ENCODE measurements at places on chromosomes 1 and 21.

DNA sequence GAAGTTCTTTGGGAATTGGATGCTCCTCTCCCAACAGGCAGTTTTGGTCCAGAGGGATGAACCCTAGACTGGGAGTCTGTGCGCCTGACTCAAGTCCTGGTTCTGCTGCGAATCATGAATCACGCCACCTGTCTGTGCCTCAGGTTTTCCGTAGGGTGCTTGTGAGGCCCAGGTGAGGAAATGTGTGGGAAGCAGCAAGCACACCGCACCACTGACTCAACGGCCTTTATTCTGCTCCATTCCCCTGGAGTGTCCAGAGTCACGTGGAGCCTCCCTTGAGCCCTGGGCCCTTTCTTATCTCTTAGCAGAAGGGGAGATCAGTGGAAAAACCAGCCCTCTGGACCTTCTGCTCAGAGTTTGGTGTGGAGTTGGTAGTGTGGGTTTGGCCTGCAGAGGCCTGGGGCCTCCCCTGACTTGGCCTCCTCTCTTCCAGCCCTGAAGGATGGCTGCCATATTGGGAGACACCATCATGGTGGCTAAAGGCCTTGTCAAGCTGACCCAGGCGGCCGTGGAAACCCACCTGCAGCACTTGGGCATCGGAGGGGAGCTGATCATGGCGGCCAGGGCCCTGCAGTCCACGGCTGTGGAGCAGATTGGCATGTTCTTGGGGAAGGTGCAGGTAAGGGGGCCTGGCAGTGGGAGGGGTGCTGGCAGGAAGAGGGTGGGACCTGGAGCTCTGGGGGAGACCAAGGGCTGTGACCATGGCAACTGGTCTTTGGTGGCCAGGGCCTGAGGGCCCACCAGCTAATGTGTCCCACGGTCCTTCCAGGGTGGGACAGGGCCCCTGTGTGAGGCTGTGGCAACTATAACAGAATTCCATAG, 21.1 kb downstream of the COQ8A start:
- DNase-seq, result no peak

DNA sequence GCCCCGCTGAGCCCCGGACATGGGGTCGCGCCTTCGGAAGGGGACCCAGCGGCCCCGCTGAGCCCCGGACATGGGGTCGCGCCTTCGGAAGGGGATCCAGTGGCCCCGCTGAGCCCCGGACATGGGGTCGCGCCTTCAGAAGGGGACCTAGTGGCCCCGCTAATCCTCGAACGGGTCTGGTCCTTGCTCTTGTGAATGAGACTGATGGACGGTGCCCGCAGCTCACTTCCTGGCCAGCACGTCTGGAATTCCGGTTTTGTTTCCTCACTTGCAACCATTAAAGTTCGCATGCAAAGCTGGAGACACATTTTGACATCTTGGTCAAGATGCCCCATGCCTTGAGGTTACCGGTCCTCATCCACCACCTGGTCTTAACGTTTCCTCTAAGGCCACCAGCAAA, 5.6 kb downstream of the WRAP73 start:
- DNase-seq, result no peak

DNA sequence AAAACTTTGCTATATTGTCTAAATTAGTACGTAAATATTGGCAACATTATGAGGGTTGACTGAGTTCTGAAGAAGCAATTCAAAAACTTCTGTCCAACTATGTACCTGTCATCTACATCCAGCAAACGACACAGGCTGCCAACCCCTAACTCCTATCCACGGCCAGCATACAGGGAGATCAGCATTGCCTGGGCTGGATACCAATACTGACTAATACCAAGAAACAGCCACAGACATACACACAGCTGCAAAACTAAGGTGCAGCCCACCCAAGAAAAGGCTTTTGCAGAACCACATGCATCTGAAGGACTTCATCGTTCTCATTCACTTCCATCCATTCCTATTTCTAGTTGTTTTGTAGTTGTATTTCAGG, 2.0 kb downstream of the KIAA0319L start:
- DNase-seq, result no peak

GRCh38 chr1:61330018-61330417, 247.7 kb downstream of the NFIA start:
- no peak for DNase-seq

- no peak for DNase-seq
Measured at GRCh38 chr21:45020629-45021427, 53.6 kb upstream of the ADARB1 start.

DNA sequence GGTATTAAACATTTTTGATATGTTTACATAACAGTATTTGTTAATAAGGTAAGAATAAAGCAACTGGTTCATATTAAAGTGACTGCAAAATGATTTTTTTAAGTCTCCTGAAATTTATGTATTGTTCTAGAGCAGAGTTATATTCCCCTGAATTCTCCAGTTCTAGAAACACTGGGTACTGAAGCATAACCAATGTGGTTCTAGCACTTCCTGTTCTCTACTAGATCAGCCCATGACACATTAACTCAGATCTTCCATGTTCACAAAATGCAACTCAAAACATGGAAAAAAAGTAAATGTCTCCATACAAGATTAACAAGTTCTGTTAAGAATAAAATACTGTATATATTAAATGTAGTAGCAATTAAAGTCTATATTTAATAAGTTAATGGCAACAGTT, 3.9 kb downstream of the NEGR1 start:
- no peak for DNase-seq

DNA sequence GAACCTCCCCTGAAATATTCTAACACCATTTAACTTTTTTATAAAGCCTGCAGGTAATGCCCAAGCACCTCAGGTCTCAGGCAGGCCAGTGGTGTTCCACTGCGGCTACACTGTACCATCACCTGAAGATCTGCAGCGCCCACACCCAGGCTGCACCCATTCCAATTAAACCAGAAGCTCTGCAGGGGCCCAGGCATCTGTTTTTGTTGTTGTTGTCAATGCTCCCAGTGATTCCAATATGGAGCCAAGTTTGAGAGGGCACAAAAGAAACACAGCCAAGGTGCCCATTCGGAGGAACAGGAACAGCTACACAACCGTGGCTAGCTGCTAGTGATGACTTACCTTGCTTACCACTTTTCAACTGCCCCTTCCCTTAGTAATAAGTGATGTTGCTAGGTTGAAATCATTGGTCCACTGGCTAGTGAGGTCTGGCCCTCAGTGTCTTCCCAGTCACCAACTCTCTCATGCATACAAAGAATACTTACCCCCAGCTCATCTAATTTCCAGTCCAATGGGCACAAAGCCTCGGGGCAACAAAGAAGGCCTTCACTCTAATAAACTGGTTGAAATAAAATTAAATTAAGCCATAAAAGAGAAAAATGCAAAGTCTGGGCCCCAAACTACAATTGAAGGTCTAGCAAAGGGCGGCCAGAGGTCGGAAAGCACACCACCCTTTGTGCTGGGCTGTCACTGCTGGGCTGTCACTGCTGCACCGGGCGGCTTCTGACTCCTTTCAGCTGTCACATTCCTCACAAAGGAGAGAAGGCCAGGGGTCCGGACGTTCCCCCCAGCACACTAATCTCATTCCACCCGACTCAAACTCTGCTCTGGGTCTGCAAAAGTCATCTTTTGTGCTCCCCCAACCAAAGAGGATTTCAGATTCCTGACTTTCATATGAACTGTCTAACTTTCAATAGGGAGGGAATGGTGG, 34.9 kb downstream of the SIPA1L2 start:
- DNase-seq, result no peak

GRCh38 chr1:100122177-100122576, 10.6 kb downstream of the SASS6 start:
- no peak for DNase-seq

- no peak for DNase-seq
Measured at GRCh38 chr1:171622152-171622462, at the start of gene MYOCOS. Gene MYOCOS, plus strand, starts transcription at chr1:171622243. Its CDS starts 1,641 bp downstream, at chr1:171623884.

- DNase-seq, result no peak
Measured at GRCh38 chr1:74775735-74776134, 42.8 kb downstream of the TYW3 start.

DNA sequence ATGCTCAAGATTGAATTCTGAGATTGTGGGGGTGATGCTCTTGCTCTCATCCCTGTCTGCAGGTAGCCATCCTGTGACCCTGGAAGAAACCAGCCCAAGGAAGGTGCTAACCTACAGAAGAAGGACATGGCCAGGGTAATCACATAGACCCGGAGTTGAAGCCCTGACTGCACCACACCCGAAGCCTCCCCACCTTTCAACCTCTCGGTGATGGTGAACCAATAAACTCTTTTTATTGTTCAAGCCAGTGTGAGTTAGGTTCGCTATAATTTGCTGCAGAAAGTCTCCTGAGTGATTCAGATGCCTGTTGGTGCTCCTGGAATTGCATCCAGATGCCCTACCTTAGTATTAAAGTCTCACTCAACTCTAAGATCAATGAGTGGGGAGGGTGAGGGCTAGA, 163.6 kb downstream of the PLPP3 start:
- no peak for DNase-seq

- DNase-seq, result no peak
Measured at GRCh38 chr1:175763797-175764196, 20.4 kb upstream of the TNR start.

DNA sequence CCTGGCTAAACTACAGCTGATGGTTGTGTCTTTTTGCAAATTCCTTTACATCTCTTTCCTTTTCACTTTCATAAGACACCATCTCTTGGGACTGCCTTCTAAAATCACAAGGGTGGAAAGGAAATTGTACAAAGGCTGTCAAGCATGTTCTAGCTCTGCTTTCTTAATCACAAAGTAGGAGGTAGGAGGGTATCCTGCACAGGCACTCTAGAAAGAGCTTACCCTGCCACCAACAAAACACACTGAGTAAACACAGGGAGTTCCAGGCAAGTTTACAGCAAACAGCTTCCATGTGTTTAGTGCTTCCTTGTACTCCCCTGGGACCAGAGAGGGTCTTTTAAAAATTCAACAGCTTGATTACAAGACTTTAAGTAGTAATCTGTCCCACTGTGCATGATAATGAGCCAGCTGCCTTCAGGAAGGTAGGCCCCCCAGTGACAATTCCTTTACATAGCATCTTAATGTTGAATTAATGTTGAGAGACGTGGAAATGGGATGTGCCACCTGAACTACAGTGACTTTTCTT, 2.4 kb downstream of the PLPP3 start:
- DNase-seq, result no peak

- DNase-seq, result no peak
Measured at GRCh38 chr1:226672339-226672762, 66.7 kb downstream of the ITPKB start.

- no peak for DNase-seq
Measured at GRCh38 chr1:108969346-108969745, 6.1 kb upstream of the CLCC1 start.

- no peak for DNase-seq
Measured at GRCh38 chr1:224676551-224676950, 60.4 kb downstream of the CNIH3 start.

Measured in D721Med (cell line).